ENCODE measurements at places on chromosomes 3 and 15.
A peak's percentile ranks its signal among the peaks of the same experiment; 100 is the strongest.

DNA sequence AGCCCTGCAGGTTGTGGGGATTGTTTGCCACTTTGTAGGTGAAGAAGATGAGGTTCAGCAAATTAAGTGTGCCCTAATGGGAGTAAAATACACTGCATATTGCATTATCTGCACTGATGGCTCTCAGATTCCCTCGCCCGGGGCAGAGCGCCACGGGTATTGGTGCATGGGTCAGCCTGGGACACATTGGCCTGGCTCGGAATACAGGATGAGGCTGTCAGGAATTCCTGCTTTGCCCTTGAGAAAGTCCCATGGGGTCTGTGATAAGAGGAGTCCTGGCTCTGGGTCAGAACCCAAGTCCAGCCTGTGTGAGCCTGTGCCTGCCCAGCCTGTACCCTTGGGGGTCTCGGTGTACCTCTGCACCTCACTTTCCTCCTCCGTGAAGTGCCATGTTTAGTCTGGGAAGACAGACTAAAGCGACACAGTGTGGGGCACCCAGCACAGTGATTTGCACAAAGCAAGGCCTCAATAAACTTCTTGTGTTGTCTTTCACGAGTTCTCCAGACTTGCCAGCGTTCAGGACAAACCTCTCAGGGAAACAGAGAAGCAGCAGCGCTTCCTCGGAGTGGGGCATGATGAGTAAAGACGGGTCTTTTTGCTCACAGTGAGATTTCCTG lies 107.6 kb downstream of the LRRK1 start:
- H3K4me3 ChIP-seq: no peak overlapping the region
- peaks cover 2% of the 10 kb centered on the region for H3K27me3 ChIP-seq
- peaks cover 4% of the 10 kb centered on the region for H3K4me1 ChIP-seq
- H3K36me3 ChIP-seq: no peaks in the 10 kb centered on the region
- no peak for DNase-seq

- no peaks in the 10 kb centered on the region for H3K27me3 ChIP-seq
- H3K4me3 ChIP-seq: no peak overlapping the region
- no peak overlapping the region for H3K27ac ChIP-seq
- DNase-seq: no peak
- no peaks in the 10 kb centered on the region for H3K4me1 ChIP-seq
- H3K36me3 ChIP-seq: peaks cover 26% of the 10 kb centered on the region
Observed at GRCh38 chr3:128910006-128910405, 30.6 kb downstream of the ACAD9 start.

DNA sequence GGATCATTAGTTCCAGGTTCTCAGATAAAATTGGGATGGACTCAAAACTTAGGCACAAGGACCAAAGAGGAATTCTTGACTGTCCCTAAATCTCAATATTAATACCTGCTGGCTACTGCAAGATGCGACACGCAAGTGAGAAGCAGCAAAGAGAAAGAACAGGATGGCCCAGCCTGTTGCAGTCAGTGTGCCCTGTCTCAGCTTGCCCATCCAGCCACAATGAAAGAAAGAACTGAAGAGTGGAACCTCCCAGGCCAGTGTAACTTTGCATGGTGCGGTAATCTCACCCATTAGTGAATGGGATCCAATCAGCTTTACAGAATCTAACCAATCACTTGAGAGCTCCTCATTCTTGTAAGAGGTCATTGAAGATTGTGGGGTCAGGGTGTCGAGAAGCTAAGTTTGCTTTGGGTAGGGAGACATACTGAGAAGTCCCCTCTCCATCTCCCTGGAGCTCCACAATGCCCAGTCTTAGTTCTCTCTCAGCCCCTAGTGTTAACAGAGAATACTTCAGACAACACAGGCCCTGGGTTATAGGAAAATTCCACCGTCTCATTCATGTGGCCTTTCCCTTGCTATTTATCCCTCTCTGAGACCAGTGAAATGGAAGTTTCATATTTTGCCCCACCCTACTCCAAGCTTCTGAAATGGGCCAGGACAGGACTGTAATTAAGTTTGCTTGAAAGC lies 3.2 kb upstream of the SLC9A9 start:
- peaks cover 27% of the 10 kb centered on the region for H3K4me1 ChIP-seq
- H3K27ac ChIP-seq: no peak overlapping the region

DNA sequence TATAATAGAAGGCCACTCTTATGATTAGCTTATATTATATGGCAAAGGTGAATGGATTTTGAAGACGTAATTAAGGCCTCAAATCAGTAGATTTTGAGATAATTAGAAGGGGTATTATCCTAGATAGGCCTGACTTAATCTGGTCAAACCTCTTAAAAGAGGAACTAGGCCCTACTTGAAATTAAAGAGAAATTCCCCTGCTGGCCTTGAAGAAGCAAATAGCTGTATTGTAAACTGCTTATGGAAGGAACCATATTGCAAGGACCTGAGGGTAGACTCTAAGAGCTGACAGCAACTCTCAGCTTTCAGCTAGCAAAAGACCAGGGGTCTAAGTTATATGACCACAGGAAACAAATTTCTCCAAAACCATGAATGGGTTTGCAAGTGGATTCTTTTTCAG lies 219.0 kb upstream of the ONECUT1 start:
- no peaks in the 10 kb centered on the region for H3K36me3 ChIP-seq
- H3K27me3 ChIP-seq: peaks cover 13% of the 10 kb centered on the region
- DNase-seq: no peak

DNA sequence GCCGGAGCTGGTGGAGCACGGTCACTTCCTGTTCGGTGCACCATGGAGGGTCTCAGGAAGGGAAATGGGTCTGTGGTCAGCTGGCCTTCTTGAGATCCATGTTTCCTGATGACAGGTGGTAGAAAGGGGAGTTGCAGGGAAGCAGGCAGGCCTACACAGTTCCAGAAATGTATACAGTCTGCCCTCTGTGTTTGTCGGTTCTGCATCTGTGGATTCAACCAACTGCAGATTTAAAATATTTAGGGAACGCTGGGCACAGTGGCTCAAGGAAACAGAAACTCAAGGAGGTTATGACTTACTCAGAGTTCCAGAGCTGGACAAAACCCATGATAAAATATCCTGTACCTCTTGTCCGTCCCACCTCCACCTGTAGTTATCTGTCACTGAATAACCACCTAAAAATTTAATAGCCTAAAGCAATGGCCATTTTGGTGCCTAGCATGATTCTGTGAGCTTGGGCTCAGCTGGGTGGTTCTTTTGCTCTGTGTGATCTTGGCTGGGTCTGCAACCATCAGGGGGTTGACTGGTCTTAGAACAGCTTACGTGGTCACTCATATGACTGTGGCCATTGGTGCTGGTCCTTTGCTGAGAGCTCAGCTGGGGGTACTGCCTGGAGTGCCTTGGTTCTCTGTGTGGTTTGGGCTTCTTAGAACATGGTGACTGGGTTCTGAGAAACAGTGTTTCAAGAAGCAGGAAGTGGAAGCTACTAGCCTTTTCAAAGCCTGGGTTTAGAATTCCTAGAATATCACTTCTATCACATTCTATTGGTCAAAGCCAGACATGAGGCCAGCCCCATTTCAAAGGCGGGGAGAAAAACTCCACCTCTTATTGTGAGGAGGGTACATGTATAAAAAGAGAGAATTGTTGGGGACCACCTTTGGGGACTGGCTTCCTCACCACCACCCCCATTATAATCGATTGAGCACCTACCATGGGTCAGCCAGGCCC lies 239.7 kb upstream of the BHLHE40 start:
- no peaks in the 10 kb centered on the region for H3K27me3 ChIP-seq
- H3K4me1 ChIP-seq: peaks cover 28% of the 10 kb centered on the region
- no peaks in the 10 kb centered on the region for H3K36me3 ChIP-seq
- H3K27ac ChIP-seq: no peak overlapping the region

DNA sequence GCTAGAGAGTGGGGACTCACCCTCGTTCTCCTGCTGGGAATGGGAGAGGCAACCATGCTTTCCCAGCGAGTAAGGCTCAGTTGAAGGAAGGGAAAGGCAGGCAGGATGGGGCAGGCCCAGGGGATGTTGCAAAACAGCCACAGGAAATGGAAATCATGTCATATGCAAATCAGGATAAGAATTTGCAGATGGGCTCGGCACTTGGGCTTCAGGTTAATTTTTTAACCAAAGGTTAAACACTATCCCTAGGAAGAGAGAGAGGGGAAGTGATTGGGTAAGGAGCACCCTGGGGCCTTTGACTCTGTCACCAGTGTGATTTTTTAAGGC lies 14.6 kb upstream of the PLA2G4E start:
- no peaks in the 10 kb centered on the region for H3K4me1 ChIP-seq
- DNase-seq: no peak
- H3K27ac ChIP-seq: no peak overlapping the region
- no peaks in the 10 kb centered on the region for H3K27me3 ChIP-seq
- H3K4me3 ChIP-seq: no peak overlapping the region

DNA sequence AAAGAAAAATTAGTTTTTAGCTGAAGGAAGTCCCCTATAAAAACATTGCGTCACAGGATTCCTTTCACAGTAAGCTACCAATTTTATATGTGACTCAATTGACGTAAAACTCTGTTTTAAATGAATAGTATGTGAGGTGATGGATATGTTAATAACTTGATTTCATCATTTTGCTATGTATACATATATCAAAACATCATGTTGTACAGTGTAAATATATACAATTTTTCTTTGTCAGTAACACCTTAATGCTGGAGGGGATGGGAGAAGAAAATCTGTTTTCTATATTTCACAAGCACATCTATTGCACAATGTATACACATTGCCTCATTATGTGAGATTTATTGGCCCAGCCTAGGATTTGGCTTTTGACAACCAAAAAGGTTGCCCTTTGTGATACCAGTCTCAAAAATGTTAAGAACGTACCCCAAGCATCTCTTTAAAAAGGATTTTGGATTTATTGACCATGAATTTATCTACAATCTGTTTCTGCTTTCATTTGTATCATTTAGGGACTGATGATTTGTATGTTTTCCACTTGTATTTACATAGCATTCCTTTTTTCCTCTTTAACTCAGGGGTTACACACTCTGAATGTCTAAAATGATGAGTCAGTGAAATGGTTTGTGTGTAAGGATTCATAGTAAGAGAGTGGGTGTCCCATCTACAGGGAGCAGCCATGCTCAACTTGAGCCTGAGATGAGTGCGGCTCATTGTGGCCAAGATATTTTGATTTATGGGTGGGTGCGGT lies 62.6 kb downstream of the CRTC3 start:
- H3K27ac ChIP-seq: peak overlapping the region; percentile 72
- H3K4me3 ChIP-seq: no peak overlapping the region
- peaks cover 21% of the 10 kb centered on the region for H3K36me3 ChIP-seq
- peaks cover 19% of the 10 kb centered on the region for H3K4me1 ChIP-seq
- no peaks in the 10 kb centered on the region for H3K27me3 ChIP-seq

DNA sequence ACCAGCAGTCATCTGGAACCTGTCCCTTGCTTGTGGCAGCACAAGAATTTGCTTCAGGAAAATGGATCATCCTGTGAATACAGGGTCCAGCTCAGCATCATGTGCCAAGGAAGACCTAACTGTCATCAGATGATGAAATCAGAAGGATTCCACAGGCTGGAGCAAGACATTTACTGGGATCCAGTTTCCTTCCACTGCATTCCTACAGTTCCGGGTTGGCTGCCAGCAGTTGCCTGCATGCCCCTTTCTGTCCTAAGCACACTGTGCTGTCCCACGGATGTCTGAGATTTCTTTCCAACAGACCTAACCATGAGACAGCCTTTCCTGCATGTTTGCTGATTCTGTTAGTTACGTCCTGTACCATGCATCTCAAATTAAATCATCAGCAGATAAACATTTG lies 140.7 kb downstream of the IMPG2 start:
- no peak for DNase-seq
- no peaks in the 10 kb centered on the region for H3K27me3 ChIP-seq
- no peaks in the 10 kb centered on the region for H3K36me3 ChIP-seq
- no peak overlapping the region for H3K27ac ChIP-seq

- H3K4me3 ChIP-seq: no peak overlapping the region
- no peak for DNase-seq
- H3K4me1 ChIP-seq: peaks cover 4% of the 10 kb centered on the region
- no peak overlapping the region for H3K27ac ChIP-seq
Observed at GRCh38 chr3:177633671-177634207, 436.5 kb upstream of the TBL1XR1 start.

GRCh38 chr3:183239046-183239445 lies 14.0 kb upstream of the B3GNT5 start:
- H3K4me1 ChIP-seq: no peaks in the 10 kb centered on the region
- H3K4me3 ChIP-seq: no peak overlapping the region
- DNase-seq: no peak
- peaks cover 2% of the 10 kb centered on the region for H3K27me3 ChIP-seq
- no peak overlapping the region for H3K27ac ChIP-seq

DNA sequence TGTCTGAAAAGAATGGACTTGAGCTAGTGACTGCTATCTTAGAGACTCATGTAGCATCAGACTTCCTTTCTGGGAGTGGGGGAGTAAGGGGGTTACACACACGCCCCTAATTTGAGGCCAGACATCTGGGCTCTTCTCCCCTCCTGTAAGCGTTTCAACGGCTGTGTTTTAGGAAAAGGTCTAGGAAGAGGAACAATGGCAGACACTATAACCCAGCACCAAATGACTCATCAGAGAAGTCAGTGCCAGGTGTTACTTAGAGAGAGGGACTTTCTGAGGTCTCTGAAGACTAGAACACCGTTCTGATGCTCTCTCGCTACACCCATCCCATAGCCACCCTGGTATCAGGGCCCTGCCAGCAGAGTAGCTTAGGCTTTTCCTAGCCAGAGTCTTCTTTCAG lies 65.5 kb downstream of the SSUH2 start:
- DNase-seq: no peak
- no peaks in the 10 kb centered on the region for H3K27me3 ChIP-seq
- H3K36me3 ChIP-seq: peaks cover 4% of the 10 kb centered on the region
- H3K4me3 ChIP-seq: no peak overlapping the region

DNA sequence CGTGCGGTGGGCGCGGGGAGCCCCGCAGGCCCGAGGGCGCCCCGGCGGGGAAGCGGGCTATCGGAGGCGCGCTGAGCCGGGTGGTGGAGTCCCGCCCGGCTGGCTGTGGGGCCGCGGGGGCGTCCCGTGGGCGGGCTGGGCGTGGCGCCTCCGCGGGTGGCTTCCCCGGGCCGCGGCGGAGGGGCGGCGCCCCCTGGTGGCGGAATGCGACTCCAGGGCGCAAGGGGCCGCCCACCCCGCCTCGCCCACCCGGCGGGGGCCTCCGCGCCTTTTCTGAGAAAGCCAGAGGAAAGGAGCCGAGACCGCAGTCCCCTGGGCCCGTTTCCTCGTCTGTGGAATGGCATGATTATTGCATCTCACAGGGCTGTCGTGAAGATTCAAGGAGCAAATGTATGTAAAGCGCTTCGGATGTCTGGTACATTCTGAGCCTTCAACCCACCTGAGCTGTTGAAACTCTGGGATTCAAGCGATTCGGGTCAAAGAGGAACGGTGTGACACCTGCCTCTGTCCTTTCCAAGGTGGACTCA lies 31.9 kb upstream of the RAB6B start:
- H3K4me1 ChIP-seq: peaks cover 5% of the 10 kb centered on the region
- H3K4me3 ChIP-seq: peak overlapping the region; percentile 72
- H3K36me3 ChIP-seq: no peaks in the 10 kb centered on the region
- peak; percentile 75 for DNase-seq

DNA sequence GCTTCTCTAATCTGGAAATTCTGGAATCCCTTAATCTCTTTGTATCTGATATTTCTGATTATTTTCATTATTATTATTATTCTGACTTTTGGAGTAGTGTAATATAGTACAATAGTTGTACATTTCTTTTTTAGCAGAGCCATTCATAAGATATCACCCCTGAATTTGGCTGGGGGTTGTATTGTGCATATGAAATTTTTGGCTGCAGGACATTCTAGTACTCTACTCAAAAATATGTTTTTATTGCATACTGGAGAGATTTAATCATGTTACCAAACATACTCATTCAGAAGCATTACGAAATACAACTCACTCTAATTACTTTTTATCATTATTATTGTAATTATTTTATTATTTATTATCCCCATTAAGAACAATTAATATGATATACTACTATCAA lies 589.7 kb upstream of the KCNMB2 start:
- no peak overlapping the region for H3K27ac ChIP-seq
- H3K27me3 ChIP-seq: no peaks in the 10 kb centered on the region
- H3K4me1 ChIP-seq: peaks cover 3% of the 10 kb centered on the region

GRCh38 chr15:26624128-26624527 lies 148.7 kb downstream of the GABRB3 start:
- H3K4me1 ChIP-seq: no peaks in the 10 kb centered on the region
- no peak overlapping the region for H3K27ac ChIP-seq
- no peak for DNase-seq
- H3K36me3 ChIP-seq: peaks cover 3% of the 10 kb centered on the region
